Mesenchymal stem cell (in vitro differentiated cells and primary cell): ENCODE measurements at places on chromosomes 2 and 18.

DNA sequence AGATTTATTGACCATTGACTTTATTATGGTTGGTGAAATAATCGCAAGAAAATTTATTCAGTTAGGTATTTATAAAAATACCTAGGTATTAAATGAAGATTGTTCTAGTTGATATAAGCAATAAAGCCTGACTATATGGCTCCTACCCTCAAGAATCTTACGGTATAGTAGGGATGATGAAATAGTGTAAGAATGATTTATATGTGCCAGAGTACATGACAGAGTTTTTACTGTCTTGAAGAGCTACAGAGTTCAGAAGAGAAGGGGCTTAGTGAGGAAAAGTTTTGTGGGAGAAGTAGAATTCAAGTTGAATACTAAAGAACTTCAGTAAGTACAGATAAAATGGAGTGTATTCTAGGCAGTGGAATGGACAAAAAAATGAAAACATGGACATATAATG lies 9.7 kb downstream of the CREB1 start:
- DNase-seq: no peak

- DNase-seq: peak; percentile 51
These were observed 99.4 kb upstream of the GALNT5 start for GRCh38 chr2:157158111-157158510.

GRCh38 chr2:207796585-207797350 lies 27.1 kb upstream of the FZD5 start:
- no peak for DNase-seq

DNA sequence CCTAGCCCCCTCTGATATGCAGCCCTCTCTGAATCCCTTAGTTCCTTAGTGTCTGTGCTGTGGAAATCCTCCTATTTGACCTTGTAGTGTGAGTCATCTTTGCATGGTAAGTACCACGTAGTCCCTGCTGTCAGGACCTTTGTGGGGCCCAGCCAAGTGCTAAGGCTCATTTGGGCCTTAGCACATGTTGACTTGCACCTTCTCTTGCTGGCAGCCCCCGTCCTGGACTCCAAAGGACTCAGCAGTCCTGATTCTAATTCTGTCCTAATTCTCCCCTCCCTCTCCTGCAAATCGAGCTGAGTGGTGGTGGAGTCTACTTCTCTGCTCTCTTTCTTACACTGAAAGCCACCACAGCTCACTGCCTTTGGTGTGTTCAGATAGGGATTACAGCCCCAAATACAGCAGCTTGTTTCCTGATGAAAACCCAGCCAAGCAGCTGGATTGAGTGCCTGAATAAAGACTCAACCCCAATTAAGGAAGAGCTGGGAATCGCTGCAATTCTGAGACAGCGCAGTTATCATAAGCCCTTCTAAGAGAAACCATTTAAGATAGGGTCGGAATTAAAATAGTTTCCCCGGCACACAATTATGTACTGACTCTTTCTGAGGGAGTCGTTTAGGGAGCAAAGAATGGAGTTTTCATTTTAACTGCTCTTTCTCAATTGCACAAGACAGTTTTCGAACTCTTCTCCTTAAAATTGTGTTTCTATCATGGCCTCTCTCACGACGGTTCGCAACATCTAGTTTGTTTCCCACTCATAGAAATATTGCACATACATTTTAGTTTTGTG lies 215.6 kb upstream of the TNP1 start:
- peak; percentile 93 for DNase-seq

- peak; percentile 35 for DNase-seq
These were observed 51.5 kb downstream of the DNAJC10 start for GRCh38 chr2:182767578-182767977.

- DNase-seq: no peak
These were observed 301.8 kb upstream of the ACVR2A start for GRCh38 chr2:147543056-147543455.

DNA sequence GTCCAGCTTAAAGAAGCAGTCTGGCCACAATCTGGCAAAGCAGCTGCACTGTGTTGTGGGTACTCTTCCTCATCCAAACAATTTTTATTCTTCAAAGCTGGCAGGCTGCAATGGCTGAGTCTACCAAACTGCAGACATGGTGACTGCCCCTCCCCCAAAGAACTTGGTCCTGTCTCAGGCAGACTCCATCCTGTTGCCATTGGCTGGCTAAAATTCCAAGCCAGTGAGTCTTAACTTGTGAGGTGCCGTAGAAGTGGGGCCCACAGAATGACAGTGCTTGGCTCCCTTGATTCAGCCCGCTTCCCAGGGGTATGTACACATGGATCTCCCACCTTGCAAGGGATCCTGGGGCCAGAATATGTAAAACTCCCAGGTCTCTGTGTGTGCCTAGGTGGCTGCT lies 14.5 kb upstream of the NXPH2 start:
- DNase-seq: no peak

DNA sequence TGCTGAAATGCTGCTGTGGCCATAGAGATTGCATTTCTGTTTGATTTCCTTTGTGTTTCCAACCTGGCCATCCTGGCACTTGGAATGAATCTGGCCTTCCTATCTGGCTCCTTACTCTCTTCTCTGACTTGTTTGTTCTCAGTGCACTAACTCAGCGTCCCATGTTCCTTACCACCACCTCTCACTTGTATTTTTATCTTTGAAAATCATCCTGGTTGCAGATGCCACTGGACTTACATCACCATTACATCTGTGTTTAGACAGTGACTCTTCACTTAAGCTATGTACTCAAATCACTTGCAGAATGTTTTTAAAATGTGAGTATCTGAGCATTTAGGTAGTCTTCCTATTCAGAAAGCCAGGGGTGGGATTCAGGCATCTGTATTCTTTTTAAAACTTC lies 239.5 kb downstream of the WDR7 start:
- DNase-seq: peak; percentile 78

DNA sequence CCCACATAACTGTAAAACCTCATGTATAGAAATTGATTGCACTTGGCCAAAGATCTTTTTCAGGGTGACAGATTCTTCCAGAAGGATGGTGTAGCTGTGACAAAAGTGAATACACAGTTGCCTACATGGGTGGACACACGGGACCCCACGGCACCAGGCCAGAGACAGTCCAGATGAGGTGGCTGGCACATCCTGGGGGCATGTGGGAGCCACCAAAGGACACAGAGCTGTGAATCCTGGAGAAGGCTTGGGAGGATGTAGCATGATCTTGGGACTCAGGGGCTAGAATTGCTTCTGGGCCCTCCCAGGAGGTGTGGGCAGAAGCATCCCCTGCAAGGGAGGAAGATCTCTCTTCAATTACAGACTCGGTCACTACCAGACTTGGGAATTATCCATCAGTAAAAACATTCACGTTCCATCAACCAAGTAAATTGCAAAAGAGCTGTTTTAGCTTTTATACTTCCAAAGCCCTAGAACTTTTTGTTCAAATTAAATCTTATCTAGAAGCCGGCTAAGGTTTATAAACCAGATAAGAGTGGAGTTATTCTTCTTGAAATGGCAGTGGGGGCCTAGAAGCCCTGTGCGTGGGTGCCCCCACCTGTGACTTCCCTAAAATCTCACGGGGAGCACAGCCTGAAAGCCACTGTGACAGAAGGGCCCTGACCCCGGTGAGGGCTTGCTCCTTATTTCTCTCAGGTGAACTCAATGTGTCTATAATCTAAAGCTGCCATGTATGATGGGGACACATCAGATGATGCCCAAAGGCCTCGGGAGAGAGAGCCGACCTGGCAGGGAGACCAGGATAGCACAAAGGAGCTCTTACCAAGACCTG lies 81.7 kb downstream of the SEPTIN10 start:
- DNase-seq: no peak

GRCh38 chr2:86498468-86499260 lies 57.5 kb downstream of the KDM3A start:
- DNase-seq: no peak

GRCh38 chr2:55084641-55085040 lies 34.4 kb upstream of the RTN4 start:
- DNase-seq: no peak

- peak; percentile 91 for DNase-seq
These were observed 53.5 kb upstream of the RMDN2 start for GRCh38 chr2:37871456-37872191.

DNA sequence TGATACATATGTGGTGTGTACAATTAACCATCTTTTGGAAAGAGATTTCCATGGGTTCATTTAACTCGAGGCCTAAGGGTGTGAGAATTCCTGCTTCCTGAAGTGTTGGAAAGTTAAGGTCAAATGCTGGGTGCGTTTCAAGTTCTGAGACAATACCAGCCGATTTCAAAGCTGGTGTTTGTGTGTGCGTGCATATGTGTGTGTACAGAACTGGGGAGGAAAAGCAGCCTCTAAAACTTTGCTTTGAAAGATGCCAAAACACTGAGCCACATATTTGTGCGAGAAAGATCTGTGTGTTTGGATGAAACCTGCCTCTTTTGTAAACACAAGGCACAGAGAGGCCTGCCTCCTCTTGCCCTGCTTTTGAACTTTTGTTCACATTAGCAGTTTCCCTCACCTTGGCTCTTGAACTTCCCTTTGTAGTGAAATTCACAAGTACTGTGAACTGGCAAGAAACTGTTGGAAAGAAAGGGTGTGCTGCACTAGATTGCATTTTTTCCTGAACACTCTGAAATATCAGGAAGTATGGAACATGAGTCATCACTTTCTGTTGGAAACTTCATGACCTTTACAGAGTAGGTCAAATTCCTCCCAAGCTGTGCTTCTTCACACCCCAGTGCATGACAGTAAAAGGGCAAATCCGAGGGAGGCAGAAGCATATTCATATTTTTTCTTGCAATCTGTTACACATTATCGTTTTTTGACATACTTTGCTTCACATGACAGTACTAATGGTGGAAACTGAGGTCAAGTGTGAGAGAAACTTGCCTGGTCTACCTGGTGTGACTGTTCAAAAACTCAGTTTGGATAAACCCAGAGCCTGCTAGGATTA lies 20.0 kb upstream of the CAVIN2 start:
- peak; percentile 93 for DNase-seq

- no peak for DNase-seq
These were observed 233.3 kb downstream of the KLHL29 start for GRCh38 chr2:23618265-23618664.

- DNase-seq: peak; percentile 24
These were observed 21.4 kb downstream of the HJURP start for GRCh38 chr2:233832869-233833311.
